Central memory CD4-positive, alpha-beta T cell (primary cell): ENCODE measurements at places on chromosomes 1 and 21.

DNA sequence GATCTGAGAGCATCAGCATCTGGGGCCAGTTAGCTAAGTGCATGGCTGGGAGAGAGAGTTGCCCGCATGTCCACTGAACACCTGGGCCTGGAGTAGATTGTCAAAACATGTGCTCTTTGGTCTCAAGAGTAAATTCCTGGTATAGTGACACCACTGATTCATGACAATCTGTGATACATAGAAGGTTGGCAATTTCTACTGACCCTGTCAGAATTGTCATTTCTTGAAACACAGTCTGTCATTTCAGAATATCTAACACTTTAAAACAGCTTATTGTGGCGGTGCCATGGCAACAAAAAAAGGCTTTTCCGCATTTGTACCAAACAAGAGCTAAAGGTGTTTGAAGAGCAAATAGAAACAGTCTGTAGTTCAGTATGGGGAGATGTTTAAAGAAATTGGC, 186.4 kb upstream of the FAM78B start:
- DNase-seq: no peak

- no peak for DNase-seq
Observed at GRCh38 chr1:235101558-235102258, 26.9 kb downstream of the TOMM20 start.

- no peak for DNase-seq
Observed at GRCh38 chr21:36354918-36355680, 30.1 kb upstream of the CHAF1B start.

DNA sequence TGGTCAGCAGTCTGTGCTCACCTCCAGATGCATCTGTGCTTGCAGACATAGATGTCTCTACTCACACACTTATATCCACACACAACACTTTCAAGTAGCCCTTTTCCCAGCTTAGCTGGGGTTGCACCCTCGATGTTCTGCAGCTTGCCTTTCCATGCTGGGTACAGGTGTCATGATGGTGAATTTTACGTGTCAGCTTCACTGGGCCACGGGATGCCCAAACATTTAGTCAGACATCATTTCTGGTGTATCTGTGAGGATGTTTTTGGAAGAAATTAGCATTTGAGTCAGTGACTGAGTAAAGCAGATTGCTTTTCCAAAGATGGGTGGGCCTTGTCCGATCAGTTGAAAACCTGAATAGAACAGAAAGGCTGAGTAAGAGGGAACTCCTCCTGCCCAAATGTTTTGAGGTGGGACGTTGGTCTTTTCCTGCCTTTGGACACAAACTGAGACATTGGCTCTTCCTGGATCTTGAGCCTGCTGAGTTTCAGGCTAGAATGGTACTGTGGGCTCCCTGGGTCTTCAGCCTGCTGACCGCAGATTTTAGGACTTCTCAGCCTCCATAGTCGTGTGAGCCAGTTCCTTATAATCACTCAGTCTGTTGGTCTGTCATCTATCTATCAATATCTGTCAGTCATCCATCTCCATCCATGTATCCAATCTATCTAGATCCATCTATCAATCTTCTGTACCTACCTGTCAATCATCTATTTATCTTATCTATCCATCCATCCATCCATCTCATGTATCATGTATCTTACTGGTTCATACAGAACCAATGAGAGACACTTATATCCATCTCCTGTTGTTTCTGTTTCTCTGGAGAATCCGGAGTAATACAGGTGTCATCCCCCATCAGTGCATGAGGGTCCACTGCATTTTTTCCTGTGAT, 12.7 kb upstream of the OBSCN start:
- DNase-seq: no peak

- no peak for DNase-seq
Observed at GRCh38 chr1:6578624-6579373, 995 bp upstream of the ZBTB48 start.

- no peak for DNase-seq
Observed at GRCh38 chr1:43206600-43207228, 34.6 kb downstream of the CFAP57 start.

DNA sequence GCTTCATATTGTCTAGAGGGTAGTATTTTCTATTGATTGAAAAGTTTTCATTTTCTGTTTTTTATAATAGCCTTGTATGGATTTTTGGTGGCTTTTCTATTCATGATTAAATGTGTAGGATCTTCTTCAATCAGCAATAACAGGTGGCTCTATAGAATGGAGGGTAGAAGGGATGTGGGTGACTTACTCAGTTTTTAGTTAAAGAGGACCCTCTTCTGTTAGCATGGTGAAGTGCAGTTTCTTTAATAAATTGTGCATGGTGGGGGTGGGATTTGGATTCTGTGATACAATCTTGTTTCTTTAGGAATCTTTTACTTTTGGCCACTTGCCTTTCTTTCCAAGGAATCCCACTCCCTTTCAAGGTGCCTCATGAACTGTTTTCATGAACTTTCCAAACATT, 64.7 kb downstream of the SLC35A3 start:
- DNase-seq: no peak
